Fibroblast of skin of abdomen (primary cell): ENCODE measurements at places on chromosomes 13 and 19.

DNA sequence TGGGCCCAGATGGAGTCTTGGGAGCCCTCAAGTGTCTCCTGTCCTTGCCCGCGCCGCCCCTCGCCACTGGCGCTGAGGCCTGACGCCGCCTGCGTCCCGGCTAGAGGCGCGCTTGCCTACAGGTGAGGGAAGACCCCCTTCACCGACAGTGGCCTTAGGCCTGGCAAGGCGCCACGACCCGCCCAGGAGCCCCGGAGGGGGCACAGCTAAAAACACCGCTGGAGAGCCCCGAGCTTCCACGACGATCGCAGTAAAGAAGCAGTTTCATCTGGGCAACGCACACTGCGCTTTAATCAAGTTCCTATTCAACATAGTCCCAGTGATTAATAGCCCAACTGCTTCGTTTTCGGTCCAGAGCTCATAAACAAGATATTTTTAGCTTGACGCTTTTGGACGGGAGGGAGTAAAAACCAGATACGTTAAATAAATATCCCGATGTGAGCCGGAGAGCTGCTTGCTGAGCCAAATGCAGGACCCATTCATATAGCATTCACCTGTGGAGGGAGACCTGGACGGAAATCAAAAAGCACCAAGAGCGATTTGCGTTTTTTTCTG lies 1.5 kb upstream of the CEBPA start:
- no peak for DNase-seq

GRCh38 chr13:102003848-102004570 lies 397.8 kb downstream of the FGF14 start:
- DNase-seq: no peak

DNA sequence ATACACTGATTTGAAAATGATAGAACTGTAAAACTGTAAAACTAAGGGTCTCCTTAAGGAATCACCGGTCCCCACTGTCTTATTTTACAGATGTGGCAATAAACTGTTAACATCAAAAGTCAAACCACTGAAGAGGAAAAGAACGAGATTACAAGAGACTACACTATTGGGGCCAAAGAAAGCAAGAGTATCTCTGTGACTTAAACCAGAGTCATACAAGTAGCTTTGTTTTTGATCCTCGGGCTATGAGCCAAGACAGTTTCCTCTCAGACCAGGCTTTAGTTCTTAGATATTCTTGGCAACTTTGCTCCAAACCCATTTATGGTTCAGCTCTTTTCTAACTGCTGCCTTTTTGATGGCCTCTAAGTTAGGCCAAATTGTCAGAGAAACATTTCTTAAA lies 113.8 kb downstream of the TBC1D4 start:
- DNase-seq: peak; percentile 81

DNA sequence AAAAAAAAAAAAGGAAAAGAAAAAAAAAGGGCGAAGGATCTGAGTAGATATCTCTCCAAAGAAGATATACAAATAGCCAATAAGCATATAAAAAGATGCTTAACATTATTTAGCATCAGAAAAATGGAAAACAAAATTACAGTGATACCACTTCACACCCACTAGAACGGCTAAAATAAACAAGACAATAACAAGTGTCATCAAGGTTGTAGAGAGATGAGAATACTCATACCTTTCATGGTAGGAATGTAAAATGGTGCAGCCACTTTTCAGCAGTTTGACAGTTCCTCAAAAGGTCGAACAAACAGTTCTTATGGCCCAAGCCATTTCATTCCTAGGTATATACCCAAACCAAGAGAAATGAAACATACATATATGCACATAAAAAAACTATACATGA lies 33.5 kb downstream of the FOXO1 start:
- DNase-seq: no peak

DNA sequence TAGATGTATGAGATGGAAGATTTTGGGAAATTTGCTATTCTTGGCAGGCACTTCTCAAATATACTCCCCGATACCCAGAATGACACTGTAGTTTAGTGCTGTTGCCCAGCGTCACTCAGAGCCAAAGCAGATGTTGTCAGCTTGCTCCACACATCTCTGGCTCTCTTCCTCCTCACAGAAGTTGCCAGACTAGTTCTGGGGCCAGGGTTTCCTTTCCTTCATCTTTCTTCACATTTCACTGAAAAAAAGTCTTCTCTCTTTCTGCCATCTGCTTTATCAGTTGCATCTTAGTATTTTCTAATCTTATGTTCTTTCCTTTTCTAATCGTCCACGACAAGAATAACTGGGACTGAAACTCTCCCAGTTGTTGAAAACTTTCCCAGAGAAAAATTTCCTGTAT lies 251.4 kb downstream of the RGCC start:
- no peak for DNase-seq

- no peak for DNase-seq
Measured at GRCh38 chr13:23411220-23411619, 22.3 kb downstream of the SACS start.

DNA sequence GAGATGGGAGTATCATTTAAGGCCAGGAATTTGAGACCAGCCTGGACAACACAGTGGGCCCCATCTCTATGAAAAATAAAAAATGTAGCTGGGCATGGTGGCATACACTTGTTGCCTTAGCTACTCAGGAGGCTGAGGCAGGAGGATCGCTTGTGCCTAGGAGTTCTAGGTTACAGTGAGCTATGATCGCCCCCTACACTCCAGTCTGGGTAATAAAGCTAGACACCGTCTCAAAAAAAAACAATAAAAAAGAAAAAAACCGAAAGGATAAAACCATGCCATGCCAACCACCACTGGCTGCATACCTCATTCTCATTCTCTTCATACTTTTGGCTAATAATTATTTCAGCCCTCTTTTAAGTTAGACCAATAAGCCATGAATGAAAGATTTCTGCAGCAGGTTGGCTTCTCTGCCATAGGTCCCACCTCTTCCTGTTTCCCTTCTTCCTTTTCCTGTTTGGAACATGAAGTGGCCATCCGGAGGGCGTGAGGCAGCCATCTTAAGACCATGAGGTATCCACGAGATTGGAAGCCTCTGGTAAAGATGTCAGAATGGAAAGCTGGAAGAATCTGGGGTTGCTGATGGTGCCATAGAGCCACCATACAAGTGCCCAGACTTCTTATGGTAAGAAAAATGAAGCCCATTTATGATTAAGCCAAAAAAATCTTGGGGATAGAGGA lies 171.3 kb downstream of the CACNA1A start:
- DNase-seq: no peak

DNA sequence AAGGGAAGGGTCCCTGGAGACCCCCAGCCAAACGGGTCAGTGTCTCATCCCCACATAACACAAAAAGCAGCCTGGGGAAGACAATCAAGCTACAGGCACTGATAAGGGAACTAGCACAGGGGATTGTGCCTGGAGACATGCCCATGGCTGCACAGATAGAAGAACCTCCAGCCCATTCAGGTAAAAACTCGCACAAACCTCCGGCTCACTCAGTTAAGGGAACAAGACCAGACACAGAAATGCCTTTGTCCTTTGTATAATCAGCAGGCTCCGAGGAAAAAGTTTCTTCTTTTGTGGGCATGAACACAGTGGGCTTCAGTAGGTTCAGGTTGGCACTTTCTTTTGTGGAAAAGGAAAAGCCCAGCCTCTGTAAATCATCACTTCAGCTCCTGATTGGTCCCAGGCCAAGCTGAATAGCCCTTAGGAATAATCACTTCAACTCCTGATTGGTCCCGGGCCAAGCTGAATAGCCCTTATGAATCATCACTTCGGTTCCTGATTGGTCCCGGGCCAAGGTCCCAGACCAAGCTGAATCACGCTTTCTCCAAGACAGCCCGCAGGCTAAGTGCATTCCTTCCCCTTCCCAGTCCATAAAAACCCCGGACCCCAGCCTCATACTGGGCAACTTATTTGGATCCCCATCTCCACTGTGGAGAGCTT lies 5.0 kb upstream of the ZNF230 start:
- DNase-seq: no peak

- DNase-seq: no peak
Measured at GRCh38 chr19:33365691-33366090, 7.8 kb upstream of the CEBPG start.

DNA sequence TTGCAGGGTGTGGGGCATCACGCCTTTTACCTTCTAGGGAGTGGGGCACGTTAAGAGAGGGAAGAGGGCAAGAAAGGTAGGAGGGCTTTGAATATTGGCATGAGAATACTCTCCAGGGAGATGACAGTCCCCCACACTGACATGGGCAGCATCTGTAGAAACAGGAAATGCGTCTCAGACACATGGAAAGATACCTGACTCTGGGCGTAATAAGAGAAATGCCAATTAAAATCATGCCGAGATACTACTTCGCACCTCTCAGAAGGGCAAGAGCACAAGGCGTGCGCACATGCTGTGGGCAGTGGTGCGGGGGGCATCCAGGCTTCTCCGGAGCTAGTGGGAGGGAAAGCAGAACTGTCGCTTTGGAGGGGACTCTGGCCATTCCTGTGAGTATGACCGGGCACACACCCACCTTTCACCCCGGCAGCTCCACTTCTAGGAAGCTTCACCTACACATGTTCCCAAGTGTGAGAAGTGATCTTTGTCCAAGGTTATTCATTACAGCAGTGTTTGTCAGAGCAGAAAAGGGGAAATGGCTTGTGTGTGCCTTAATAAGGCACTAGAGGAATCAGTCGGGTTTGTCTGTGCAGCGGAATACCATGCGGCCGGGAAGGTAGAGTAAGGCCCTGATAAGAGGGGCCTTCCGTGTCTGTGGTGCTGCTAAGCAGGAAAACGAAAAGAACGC lies 99.5 kb downstream of the SIPA1L3 start:
- DNase-seq: no peak

DNA sequence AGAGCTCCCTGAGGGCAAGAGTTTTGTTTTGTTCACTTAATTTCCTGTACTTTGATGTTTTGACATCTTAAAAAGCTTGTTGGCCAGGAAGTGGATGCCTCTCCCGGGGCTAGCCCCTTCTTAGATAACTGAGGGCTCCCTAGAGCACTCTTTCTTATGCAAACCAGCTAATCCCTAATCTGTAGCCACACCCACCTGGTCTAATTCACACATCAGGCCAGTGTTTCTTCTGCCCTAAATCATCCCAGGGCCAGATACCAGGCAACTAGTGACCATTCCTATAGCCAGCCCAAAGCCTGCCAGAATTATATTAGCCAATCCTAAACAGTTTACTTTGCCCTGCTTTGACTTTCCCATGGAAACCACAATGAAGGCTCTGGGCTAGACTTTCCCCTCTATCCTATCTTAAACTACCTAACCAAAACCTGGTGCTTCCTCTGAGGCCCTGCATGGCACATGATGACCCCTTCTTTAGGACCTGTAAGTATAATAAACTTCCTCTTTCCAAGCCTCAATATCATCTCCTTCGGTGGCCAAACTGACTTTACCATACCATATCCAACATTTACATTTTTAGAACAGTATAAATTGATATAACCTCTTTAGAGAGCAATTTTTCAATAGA lies 24.8 kb downstream of the WBP4 start:
- DNase-seq: no peak

DNA sequence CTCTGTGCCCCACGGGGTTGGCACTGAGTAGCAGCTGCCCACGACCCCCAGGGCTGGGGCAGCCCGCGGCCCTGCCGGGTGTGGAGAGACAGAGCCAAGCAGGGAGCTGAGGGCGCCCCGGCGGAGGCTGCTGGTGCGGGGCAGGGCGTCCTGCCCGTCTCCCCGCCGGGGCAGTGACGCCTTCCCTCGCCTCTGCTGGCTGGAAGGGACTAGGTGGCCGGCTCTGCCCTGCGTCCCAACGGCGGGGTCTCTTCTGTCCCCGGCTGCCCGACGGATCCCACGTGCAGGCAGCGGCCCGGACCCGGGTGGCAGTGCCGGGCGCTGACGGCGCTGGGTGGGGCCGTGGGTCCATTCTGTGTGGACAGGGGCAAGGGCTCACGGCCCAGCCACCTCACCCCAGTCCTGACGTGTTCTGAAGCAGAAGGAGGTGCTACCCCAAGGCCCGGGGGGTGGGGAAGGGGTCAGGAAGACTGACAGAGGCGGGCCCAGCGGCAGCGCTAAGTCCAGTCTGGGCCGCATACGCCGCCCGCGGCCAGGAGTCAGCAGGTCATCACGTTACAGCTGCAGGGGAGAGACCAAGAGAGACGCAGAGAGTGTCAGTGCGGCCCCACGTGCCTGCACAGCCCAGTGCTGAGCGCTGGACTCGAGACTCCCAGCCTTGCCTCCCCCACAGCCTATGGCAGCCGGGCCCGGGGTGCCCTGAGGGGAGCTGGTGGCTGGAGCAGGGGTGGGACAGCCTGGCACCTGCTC lies 15.1 kb upstream of the PLPP2 start:
- no peak for DNase-seq

DNA sequence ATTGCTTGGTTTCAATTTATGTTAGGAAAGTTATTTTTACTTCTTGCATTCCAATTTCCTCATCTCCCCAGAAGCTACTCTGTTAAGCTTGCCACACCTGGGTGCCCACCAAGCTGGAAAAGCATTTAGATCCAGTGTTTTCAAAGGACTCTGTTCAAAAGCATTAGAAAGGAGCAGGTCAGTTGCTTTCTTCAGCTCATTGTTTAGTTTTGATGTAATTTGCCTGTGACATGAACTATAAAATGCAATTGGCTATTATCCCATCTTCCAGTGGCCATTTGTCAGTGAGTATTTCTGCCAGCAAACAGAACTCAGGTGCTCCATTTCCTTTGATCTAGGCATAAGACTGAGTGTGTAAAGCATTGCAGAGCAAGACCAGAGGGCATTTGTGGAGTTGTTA lies 46.7 kb upstream of the RNF113B start:
- no peak for DNase-seq

DNA sequence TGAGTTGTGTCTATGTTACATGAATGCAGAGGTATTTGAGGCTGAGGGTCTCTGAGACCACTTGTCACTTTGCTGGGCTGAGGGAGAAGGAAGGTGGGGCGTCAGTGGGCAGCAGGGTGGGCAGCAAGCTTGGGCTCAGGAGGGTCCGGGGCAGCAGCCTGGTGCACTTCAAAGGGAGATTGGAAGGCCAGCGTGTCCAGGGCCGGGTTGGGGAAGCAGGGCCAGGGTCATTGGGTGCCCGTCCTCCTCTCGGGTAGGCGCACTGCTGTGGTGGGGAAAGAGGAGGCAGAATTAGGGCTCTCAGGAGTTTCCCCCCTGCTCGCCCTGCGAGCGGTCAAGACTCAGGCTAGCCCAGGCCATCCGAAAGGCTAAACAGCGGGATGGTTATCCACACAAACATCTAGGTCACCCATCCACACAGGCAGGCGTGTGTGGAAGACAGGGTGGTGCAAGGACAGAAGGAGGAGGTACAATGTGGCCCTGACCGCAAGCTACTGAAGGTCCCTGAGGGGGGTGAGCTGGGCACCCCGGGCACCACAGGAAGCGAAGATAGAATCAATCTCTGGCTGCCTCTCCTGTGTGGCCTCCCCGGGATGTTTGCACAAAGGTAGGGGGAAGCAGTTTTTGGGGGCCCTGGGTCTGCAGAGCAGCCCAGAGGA lies 37.7 kb downstream of the MYO9B start:
- DNase-seq: no peak

DNA sequence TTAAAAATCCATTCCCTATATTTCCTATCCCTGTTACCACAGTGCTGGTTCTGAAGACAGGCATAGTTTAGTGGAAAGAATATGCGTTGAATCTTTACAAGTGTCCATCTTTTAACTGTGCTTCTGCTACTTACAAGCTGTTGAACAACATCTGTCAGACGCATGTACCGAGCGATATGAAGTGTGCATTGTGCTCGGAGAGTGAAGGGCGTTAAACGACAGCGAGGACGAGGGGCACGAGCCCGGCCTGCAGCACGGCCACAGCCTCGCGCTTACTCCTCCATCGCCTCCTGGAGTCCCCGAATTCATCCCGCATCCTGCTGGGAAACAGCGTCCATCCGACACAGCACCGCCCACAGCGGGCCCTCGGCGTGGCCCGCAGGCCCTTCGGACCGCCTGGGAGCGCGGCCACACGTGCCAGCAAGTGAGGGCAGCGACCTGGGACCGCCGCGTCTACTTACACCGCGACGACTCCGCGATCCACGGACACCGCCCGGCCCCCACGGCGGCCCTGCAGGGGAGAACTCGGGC lies 514 bp downstream of the PCID2 start:
- DNase-seq: peak; percentile 28

- DNase-seq: no peak
Measured at GRCh38 chr13:49456156-49456555, 12.1 kb downstream of the SETDB2 start.
